ENCODE measurements at places on chromosomes 11 and 22.

GRCh38 chr22:41482319-41482935 lies 13.5 kb downstream of the ACO2 start:
- no peak for DNase-seq

- no peak for DNase-seq
Measured at GRCh38 chr11:57213342-57214097, 23.5 kb downstream of the APLNR start.

DNA sequence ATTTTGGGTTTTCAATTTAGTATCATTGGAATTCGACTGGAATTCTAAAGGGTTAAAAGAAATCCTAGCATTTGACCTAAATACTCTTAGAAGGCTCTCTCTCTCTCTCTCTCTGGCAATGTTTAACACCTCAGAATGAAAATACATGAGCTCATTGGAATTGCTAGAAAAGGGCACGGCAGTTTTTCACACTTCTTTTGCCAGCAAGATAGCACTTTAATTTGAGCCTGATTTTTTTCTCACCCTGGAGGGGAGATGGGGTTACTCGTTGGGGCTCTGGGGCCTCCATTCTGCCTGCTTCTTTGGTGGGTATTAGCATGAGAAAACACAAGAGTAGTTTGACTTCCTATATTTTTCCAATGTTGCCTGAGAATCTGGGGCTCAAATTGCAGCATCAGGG lies 22.8 kb upstream of the CLMP start:
- no peak for DNase-seq

DNA sequence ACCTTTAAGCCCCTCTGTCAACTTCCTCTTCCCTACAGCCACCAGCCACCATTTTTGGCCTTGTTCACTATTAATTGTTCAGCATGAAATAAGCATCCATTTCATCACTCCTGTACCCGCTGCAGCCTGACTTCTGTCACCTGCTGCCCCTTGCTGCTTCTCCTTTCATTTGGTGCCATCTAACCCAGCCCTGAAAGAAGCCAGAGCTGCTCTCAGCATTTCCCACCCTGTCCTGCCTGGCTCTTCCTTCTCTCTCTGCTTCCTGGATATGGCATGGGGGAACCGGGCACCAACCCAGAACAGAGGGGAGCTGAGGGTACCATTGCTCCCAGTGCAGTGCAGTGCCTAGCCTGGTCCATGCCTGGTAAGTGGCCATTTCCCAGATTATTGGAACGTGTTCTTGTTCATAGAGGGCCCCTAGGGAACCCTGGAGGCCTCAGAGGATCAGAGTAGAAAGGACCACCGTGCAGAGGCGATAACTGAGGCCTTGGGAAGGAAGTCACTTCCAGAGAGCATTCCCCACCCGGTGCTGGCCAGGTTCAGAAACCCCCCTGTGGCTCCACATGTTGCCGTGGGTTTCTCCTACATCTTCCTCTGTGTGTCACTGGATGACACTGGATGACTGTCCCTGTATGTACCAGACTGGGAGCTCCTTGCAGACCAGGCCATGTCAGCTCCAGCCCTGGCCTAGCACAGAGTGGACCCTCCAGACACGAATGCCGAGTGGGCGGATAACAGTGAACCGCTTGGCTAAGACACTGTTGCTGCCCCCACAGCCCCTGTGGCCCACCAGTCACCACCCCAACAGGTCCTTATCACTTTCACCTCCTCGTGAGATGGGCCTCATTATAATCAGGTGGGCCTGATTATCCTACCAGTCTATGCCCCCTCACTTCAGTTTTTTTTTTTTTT lies 4.7 kb downstream of the YDJC start:
- DNase-seq, result no peak

GRCh38 chr22:26906464-26906863 lies 249.1 kb downstream of the MIAT start:
- DNase-seq, result no peak

DNA sequence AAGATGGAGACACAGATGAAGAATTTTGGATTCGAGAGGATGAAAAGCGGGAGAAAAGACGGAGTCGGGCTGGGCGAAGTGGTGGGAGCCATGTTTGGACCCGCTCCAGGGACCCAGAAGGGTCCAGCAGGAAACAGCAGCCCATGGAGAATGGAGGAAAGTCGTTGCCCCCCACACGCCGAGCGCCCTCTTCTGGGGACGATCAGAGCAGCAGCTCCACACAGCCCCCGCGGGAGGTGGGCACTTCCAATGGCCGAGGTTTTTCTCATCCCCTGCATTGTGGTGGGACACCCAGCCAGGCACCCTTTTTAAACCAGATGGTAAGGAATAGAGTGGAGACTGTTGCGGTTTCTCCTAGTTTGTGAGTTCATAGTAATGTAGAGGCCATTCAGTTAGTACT lies 22.8 kb upstream of the SLC25A18 start:
- DNase-seq, result no peak

GRCh38 chr11:65503949-65504673 lies 5.3 kb downstream of the MALAT1 start:
- DNase-seq, result no peak

GRCh38 chr11:20715464-20715863 lies 46.1 kb downstream of the NELL1 start:
- no peak for DNase-seq

DNA sequence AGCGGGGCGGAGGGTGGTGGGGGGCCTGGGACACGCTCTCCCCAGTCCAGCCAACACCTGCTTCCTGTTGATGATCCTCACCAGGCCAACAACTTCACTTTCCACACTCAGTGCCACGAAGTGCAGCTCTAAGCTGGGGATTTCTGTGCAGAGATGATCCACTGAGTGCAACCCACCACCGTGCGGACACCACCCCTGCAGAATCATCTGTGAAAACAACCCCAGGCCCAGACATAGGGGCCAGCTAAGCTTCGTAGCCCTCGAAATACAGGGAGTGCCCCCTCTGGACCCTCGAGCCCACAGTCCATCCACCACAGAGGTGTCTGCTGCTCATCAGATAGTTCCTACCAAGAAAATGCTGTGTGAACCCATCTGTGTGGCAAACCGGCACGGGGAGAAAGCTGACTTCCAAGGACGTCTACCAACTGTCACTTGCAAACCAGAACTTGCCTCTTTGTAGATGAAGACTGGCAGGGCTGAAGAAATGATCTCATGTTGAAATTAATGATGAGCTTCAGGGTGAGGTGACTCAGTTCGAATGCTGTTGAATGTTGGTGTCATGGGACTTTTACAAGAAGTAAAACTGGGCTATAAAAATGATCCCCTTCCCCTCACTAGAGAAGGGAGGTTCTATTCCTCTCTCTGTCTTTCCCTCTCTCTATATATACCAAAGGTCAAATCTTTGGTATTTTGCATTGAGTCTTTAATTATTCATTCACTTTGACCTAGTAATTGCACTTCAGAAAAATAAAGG lies 73.4 kb downstream of the MYEOV start:
- no peak for DNase-seq

- DNase-seq, result no peak
Measured at GRCh38 chr11:87286338-87286737, 248.6 kb downstream of the TMEM135 start.

DNA sequence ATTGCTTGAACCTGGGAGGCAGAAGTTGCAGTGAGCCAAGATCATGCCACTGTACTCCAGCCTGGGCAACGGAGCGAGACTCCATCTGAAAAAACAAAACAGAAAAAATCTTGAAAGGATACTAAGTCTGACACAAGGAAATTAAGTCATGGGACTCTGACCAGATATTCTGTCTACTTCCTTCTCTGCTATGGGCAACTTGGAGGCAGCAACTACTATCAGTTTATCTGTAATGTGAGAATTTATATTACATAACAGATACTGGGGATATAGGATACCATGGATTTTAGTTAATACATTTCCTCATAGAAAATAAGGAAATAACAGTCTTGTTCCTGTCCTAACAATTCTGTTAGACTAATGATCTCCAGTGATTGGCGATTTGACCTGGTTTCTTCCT lies 1.6 kb upstream of the SGSM3 start:
- no peak for DNase-seq

DNA sequence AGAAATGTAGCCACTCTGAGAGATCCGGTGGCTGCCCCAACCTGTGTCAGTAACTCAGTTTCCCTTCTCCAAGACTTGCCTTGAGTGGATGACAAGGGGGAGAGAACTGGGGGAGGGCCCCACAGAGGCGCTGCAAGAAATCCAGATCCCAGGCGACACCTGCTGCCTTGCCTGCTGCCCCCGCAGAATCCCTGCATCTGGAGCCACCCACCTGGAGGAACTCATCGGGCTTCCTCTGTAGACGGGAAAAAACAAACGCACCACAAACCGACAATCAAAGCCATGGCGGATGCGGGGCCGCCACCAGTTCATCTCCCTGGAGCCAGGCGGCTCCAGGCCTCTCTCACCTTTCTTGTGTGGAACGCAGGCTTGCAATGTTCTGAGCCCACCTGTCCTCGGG lies 40.2 kb downstream of the MACROD1 start:
- no peak for DNase-seq

GRCh38 chr11:125157118-125157733 lies 7.3 kb upstream of the PKNOX2 start:
- DNase-seq, result no peak

- DNase-seq, result no peak
Measured at GRCh38 chr11:125057693-125058016, 5.5 kb upstream of the SLC37A2 start.
